ENCODE measurements at places on chromosomes 5 and 9. TPM values are rescaled to one million over a fixed set of nuclear protein-coding genes. Genes with fewer than 3 reads are reported as not detected.

GRCh38 chr9:111572950-111573604, 26.4 kb downstream of the PTGR1 start:
- no peak for DNase-seq

DNA sequence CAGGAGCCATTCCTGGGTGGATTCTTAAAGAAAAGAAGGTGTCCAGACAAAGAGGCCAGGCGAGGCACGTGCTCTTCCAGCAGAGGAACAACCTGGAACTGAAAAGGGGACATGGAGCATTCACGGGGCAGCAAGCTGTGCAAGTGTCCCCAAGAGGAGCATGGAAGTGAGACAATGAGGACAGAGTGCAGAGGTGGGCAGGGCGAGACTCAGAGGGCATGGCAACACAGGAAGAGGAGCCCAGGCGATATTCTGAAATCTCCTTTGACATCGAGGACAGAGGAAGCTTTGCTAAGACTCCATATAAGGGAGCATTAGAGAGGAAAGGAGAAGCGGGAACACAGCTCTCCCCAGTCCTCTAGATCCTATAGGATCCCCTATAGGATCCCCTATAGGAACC, 29.4 kb upstream of the SPATA31E1 start:
- no peak for DNase-seq

The AK8 gene
- 1.3 TPM for total RNA-seq

- no peak for DNase-seq
Observed at GRCh38 chr9:109689701-109690100, 90.3 kb upstream of the PALM2AKAP2 start.

The LCN15 gene
- total RNA-seq, result not detected

DNA sequence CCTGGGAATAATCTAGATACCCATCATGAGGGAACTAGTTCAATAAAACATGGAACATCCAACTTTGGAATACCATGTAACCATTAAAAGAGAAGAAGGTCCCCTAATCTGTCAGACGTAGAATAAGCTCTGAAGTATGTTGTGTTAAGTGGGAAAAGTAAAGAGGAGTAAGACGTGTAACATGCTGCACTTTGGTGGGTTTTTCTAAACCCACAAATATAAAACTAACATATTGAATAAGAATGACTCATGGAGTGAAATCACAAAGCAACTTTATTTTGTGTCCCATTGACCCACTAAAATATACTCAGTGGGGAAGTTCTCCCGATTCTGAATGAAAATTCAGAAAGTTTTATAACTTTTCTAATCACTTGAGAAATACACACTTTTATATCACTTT, 67.9 kb upstream of the PIK3R1 start:
- DNase-seq, result no peak

DNA sequence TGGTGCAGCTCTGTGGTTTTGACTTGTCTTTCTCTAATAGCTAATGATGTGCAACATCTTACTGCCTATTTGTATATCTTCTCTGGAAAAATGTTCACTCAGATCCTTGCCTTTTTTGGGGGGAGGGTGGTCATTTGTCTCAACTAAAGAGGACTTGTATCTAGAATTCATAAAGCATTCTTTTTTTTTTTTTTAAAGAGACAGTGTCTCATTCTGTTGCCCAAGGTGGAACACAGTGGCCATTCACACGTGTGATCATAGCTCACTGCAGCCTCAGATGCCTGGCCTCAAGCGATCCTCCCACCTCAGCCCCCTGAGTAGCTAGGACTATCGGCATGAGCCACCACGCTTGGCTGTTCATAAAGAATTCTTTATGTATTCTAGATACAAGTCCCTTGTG, 33.2 kb downstream of the HABP4 start:
- DNase-seq, result no peak

GRCh38 chr5:126519637-126520592, 75.1 kb downstream of the ALDH7A1 start:
- DNase-seq, result no peak

DNA sequence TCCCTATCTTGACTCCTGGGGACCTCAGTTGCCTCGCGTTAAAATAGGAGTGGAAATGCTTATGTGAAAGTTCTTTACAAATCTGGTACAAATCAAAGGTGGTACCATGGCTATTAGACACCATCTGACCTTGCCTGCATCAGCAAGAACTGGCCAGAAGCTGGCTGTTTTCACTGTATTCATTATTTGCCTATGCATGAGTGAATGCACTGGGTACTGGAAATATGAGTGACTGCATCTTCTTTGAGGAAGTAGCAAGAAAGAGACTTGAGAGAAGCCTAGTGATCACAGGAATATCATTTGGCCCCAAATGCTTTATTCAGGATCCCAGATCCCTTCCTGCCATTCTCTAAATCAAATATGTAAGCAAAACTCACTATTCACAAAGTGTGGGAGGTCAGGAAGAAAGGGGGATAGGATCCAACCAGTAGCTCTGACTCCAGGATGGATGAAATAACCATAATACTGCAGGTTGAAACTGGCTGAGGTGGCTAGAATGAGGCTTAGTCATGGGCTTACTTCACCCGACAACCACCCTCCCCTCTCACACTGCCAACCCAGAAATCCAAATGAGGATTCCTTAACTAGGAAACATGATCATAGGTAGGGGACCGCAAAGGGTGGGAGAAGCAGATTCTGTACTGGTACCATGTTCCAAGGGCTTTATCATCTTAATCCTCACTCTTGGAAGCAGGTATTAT, 56.7 kb downstream of the FAM114A2 start:
- no peak for DNase-seq

GRCh38 chr5:17665836-17666235, 31.6 kb downstream of the TAF11L14 start:
- DNase-seq, result no peak

DNA sequence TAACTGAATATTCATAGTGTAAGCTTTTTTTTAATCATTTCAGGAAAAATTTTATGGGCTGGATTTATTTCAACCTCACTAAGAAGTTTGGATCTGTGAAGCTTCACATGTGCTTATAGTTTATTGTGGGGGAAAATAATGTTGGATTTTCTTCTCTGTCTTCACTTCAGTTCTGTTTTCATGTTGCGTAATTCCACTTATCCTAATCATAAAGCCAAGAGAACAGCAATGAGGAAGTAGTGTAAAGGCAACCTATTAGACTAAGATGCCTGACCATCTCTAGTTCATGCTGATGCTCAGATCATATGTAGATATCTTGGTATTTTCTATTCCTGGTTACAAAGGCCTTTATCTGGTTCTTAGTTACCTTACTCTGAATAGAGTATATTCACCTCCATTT, 50.0 kb downstream of the CD180 start:
- no peak for DNase-seq

The SOHLH1 gene
- total RNA-seq, result not detected

DNA sequence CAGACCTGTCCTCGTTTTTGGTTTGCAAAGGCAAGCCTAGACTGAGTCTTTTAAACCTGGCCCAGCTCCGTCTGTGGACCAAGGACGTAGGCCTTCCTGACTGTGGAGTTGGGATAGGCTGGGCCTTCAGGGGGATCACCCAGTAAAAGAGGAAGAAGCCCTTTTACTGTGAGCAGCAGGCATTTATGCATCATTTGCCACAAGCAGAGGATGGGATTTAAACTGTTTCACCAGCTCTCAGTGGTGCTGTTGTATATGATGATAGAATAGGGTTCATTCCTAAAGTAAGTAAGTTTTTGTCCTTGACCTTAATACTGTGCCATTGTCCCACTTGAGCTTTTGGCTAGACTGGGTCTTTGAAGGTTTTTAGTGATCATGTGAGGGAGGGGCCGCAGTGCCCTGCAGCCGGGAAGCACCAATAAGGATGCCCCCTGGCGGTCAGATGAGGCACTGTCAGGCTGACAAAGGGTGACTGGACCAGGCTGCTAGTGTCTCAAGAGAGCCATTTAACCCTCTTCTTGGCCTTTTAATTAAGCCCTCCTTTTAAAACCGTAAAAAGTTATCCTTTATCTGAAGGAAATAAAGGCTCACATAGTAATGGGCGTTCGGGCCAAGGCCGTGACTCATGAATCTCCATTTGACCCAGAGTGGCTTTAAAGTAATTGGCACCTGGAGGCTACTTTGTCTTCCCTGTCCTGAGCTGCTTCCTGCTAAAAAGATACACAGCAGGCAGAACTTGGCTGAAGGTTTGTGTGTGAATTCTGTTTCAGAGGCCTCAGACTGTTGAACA, 74.0 kb downstream of the UBAP1 start:
- DNase-seq, result peak; percentile 86

DNA sequence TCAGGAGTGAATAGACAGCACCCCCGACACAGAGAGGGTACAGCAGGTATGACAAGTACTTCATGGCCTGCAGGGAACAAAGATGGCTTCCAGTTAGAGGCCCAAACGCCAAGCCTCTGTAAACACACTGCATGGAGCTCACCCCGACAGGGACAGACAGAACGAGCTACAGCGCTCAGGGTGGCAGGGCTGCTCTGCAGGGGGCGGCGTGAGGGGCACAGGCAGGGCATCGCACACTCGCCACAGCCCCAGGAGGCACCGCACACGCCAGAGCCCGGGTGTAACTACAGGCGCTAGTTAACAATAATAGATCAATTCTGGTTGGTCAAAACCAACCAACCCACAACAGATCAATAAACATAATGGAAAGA, 21.1 kb downstream of the CLPTM1L start:
- no peak for DNase-seq

DNA sequence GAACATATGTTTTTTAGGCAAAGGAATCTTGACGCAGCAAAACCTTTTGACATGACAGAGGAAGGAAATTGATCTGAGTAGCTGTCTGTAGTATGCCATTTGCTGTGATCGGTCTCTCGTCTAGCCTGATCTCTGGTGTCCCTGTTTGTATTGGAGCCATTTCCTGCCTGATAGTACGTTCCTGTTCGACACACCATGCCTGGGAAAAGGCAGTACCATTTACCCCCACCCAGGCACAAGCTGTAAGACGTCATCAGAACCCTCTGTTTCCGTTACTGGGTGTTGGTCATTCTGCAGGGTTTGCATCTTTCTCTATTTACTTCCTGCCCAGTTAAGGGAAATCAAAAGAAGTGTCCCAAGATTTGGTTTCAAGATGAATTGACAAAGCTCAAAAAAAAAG, 129.7 kb downstream of the CEMIP2 start:
- DNase-seq, result no peak

DNA sequence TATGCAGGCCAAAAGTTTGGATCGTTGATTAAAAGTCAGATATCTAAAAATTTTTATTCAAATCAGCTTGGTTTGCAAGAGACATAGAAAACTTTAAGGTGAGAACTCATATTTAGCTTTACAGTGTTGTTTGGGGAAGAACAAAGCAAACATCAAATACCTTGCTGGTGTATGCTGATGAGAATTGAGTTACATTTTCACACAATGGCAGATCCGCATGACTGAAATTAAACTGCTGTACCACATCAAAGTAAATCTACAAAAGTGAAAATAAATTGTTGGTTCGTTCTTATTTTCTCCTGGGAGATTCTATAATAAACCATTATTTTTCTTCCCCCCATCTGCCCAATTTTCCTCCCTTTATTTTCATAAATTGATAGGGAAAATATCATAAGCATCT, 198.2 kb upstream of the PCSK5 start:
- no peak for DNase-seq

DNA sequence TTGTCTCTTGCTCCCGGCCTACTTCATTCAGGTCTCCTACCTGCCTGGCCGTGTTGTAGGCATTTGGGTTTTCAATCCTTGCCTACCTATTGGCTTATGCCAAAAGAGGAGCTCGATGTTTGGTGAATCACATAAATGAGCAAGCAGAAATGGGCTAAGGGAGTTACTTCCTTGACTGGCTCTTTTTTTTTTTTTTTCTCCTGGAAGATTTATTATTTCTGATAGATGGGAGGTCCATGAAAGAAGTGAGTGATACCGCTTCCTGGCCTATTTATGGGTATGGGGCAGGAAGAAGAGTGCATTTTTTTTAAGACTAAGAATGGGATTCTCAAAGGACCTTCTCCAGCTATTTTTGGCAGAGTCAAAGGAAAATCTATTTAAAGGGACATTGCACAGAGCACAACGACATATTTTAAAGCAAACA, 294.1 kb downstream of the ARHGAP26 start:
- DNase-seq, result no peak

DNA sequence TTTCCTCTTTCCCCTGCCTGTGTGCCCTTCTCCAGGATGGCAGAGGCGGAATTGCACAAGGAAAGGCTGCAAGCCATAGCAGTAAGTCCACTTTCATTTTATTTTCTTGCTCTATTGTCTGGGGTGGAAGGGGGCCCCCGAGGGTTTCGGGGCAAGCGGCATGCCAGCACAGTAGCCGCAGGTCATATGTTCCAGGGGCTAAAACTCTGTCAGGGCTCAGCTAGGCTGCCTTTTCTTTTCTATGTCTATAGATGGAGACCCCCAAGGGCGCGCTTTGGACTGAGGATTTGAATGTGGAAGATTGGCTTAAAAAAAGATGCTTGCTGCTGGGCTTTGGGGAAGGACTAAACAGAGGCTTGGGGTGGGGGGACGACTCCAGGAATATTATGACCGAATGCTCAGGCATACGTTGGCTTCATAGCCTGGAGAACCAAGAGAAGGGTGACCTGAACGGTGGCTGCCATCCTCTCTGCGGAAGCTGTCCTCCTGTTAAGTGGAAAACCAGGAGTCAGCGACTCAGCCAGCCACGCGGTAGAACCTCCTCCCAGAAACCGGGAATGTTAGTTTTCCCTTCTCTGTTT, 545 bp downstream of the PALM2AKAP2 start:
- DNase-seq, result no peak

DNA sequence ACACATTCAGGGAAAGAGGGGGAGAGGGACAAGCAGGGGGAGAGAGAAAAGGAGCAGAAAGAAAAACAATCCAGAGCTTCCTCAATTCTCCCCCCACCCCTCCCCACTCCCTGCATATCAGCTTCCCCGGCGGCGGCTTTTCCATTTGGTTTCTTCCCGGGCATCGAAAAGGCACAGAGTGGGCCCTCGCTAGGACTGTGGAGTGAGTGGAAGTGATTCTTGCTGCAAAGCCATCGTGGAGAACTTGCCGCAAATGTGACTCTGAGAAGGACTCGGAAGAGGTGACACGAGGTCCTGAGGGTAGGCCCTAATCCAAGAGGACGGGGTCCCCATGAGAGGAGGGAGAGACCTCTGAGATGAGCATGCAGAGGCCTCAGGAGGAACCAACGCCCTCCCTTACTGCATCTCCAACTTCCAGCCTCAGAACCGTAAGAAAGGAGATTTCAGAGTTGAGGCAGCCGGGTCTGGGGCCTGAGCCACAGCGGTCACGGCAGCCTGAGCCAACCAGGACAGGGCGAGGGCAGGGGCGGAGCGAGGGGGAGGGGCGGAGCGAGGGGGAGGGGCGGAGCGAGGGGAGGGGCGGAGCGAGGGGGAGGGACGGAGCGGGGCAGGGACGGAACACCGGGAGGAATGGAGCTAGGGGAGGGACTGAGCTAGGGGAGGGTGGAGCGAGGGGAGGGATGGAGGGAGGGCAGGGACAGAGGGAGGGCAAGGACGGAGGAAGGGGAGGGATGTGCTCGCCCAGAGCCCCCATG, 21.2 kb upstream of the SARDH start:
- peak; percentile 89 for DNase-seq

The AMBP gene
- total RNA-seq, result not detected

- no peak for DNase-seq
Observed at GRCh38 chr9:83030391-83031107, 32.4 kb downstream of the RASEF start.

The GLDC gene
- total RNA-seq, result 0.32 TPM

The SPINK4 gene
- not detected for total RNA-seq

The FLT4 gene
- 18.0 TPM for total RNA-seq

Measured in posterior vena cava (tissue), 2 donors.